ENCODE measurements at places on chromosomes 12 and 14.

DNA sequence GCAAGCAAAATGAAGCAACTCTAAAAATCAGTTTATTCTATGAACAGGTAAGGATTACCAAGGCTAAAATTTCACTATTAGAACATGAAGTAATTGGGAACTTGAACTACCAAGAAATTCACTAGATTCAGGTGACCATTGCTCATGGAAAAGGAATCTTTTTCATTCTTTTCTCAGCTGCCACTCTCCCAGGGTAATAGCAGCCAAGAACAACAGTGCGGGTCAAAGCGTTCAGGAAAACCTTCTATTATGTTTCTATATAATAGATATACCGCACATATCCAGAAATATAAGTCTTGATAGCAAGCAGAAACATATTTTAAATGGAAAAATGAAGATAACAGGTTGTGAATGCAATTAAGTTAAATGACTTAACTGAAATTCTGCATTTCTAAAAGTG is 125.6 kb downstream of the NELL2 start:
- no peak for DNase-seq

- DNase-seq = no peak
Measured at GRCh38 chr14:92413379-92413778, 90.4 kb downstream of the SLC24A4 start.

DNA sequence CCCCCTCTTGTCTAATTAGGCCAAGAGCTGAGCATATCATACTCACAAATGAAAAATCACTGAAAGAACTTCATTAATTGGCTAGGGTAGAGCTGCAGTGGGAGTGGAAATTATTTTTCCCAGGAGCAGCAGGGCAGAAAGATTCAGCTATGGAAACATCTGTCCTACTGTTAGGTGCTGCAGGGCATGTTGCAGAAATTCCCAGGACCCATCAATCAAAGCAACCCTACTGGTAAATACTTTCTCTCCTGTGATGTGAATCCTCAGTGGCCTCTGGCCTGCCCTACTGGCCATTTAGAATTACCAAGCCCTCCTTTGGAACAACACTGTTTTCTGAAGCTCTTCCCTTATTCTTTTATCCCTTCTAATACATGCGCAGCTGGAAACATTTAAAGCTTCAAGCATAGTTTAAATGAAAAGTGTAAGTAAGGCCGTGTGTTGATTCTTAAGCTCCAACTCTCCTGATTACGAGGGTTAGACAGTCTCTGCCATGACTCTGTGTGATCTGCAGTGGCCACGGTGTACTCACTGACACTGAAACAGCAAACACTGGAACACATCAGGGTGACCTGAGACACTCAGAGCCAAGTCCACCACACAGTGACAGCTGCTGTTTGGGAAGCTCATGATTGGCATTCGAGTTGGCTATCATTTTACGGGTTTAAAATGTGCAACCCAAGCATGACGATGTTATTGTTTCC is 62.6 kb upstream of the TMCC3 start:
- no peak for DNase-seq

- DNase-seq = no peak
Measured at GRCh38 chr14:62270236-62270635, 508.0 kb downstream of the SNAPC1 start.

DNA sequence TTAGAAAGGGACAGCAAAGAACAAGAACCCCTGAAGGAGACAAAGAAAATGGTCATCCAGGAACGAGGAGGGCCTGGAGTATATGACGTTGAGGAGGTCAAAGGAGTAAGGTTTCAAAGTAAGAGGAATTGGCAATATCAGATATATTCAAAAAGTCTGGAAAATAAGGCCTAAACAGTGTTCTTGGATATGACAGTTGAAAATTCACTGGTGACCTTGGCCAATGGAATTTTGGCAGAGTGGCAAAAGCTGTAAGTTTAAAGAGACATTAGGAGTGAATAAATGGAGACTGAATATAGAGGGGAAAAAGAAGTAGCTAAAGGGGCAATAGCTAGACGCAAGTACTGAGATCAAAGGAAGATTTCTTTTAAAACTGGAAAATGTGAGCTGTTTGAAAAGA is 4.1 kb upstream of the ACTN1 start:
- DNase-seq = no peak

DNA sequence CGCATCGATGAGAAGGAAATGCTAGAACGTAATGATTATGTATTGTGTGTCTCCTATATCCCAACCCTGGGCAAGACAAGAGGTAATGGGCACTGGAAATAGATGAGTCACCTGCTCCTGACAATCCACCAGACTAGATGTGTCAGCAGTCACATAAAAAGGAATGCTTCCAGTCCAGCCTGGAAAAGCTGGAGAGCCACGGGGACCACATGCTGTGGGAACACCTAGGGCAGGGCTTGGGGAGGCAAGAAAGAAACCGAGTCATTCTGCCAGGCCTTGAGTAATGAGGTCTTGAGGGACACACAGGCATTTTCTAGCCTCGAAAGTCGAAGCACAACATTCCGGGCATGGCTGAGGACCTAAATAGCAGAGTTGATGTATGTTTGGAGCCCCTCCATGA is 716.7 kb upstream of the TMEM132C start:
- no peak for DNase-seq
